ENCODE measurements at places on chromosomes 4 and X.

- DNase-seq, result no peak
These were observed 63.7 kb upstream of the ESX1 start for GRCh38 chrX:104318330-104319009.

DNA sequence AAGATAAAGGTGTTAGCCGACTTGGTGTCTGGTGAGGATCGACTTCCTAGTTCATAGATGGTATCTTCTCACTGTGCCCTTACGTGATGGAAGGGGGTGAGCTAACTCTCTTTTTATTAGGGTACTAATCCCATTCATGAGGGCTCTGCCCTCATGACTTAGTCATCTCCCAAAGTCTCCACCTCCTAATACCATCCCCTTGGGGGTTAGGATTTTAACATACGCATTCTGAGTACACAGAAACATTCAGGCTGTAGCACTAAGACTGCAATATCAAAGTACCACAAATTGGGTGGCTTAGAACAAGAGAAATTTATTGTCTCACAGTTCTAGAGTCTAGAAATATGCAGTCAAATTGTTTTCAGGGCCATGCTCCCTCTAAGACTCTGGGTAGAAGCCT lies 58.0 kb upstream of the IL13RA1 start:
- no peak for DNase-seq

DNA sequence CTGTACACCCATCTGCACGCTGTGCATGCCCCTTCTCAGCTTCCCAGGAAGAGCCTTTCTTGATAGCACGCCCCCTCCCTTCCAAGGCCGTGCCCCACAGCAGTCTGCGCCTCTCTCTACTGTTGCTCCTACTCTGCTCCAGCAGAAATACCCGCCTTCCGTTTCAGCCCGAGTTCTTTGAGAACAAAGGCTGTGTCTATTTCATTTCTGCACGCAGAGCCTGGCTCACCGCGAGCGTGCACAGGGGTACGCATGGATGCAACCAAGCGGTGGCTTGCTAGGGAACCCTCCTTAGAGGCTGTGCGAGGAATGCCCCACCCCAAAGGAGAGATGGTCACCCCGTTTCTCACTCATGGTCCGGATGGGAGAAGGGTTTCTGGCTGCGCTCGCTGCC lies 485 bp downstream of the AADAT start:
- DNase-seq, result no peak

GRCh38 chr4:43369036-43369594 lies 476.6 kb downstream of the GRXCR1 start:
- no peak for DNase-seq

GRCh38 chr4:4334798-4335520 lies 44.9 kb downstream of the ZBTB49 start:
- DNase-seq, result peak; percentile 52

- no peak for DNase-seq
These were observed 3.7 kb downstream of the MTMR1 start for GRCh38 chrX:150696866-150697265.

DNA sequence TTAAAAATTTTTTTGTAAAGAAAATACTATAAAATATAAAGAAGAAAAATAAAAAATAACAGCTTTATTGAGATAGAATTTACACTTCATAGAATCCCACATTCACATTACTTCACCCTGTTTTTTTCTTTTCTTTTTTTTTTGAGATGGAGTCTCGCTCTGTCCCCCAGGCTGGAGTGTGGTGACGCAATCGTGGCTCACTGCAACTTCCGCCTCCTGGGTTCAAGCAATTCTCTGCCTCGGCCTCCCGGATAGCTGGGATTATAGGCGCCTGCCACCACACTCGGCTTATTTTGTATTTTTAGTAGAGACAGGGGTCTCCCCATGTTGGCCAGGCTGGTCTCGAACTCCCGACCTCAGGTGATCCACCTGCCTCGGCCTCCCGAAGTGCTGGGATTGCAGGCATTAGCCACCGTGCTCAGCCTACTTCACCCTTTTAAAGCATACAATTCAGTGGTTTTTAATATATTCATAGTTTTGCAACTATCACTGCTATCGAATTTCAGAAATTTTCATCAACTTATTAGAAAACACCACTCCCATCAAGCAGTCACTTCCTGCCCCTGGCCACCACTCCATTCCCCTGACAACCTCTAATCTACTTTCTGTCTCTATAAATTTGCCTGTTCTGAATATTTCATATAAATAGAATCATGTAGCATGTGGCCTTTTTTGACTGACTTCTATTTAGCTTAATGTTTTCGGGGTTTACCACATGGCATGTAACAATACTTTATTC lies 48.7 kb downstream of the TMEM131L start:
- DNase-seq, result no peak

DNA sequence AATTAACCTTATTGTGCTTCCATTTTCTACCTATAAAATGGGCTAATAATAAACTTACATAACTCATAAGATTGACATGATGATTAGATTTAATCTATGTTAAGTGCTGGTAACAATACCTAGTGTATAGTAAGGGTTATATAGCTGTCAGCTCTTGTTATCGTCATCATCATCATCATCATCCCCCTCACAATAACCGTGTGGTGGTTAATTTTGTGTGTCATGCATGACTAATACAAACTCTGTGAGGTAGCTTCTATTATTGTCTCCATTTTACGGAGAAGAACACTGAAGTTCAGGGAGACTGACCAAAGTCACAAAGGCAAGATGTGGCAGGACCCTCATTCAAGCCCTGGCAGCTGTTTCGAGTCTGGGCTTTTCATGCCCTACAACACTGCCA lies 211.3 kb downstream of the PALLD start:
- DNase-seq, result no peak

DNA sequence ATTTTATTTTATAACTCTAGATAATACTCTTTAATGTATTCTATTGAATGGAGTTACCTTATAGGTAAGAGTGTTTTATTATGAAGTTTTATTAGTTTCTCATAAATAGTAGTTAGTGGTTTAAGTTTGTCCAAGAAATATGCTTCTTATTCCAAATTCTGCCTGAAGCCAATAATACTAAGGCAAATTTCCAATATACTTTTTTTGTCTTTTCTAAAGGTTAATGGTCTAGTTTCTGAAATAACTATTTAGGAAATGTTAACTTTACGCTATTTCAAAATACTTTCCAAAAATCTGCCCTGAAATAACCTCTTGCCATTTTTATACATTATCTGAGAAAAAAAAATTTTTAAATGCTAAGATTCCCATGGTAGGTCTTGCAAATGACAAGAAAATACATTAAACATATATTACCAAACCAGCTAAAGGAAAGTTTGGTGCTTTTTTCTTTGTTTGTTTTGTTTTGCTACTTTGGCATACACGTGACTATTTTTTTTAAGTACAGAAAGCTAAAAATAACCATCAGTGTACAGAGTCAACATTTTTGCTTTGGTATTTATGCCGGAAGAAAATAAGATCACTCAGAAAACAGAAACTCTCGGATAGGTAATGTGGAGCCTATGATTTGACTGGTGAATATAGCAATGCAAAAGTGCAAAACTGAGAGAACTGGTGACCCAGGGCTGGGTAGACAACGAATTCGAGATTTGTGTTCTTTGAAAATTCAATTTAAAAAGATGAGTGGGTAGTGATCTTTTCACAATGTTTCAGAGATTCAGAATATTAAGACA lies 29.8 kb downstream of the PCDH18 start:
- DNase-seq, result no peak

DNA sequence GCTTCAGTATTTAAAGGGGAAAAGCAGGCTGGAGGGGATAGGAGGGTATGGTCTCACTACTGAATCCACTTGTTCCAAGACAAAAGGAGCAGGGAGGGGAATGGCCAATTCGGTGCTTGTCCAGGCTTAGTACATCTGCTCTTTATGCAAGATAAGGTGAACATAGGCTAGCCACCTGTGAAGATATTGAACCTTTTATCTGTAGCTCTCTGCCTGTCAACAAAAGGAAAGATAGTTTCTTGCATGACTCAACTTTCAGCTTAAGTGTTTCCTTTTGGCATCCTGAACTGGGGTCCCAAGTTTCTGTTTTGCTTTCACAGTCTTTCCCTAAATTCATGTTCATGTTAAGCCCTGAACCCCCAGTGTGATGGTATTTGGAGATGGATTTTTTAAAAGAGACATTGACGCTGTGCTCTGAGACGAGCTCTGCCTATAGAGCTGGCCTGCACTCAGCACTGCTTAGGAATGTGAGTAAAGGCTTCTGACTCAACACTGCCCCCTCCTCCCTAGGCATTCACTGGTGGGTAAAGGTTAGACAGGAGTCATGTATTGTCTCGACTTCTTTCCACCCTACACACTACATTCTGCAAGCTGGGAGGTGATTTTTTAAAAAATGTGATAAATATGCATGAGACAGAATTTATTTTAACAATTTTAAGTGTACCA lies 28.2 kb downstream of the FAM149A start:
- no peak for DNase-seq

GRCh38 chr4:38497121-38497520 lies 166.9 kb upstream of the KLF3 start:
- DNase-seq, result no peak

DNA sequence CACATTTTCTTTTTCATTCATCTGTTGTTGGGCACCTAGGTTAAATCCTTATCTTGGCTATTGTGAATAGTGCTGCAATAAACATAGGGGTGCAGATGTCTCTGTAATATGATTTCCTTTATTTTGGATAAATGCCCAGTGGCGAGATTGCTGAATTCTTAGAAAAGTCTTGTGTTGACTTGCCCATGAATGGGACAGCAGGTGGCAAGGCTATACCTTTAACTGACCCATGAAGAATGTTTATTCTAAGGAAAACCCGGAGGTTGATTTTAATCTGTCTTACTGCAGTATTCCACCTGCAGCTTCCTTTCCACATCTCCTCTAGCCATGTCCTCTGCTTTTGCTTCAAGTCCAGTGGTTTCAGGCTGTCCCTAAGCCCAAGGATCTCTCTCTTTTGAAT lies 220.6 kb downstream of the SNCA start:
- no peak for DNase-seq

All from stimulated activated CD8-positive, alpha-beta memory T cell treated with anti-CD3 and anti-CD28 coated beads, Interleukin-2, amount 100 ng/mL, for 1 hour (primary cell).